ENCODE measurements at places on chromosomes 5 and 9.
A peak's percentile ranks its signal among the peaks of the same experiment; 100 is the strongest.

- DNase-seq: no peak
These were observed 103.1 kb upstream of the ISL1 start for GRCh38 chr5:51279983-51280706.

- DNase-seq: no peak
These were observed 21.1 kb upstream of the LAMC3 start for GRCh38 chr9:130987738-130988399.

GRCh38 chr5:16461026-16461425 is 4.6 kb downstream of the ZNF622 start:
- no peak for DNase-seq

DNA sequence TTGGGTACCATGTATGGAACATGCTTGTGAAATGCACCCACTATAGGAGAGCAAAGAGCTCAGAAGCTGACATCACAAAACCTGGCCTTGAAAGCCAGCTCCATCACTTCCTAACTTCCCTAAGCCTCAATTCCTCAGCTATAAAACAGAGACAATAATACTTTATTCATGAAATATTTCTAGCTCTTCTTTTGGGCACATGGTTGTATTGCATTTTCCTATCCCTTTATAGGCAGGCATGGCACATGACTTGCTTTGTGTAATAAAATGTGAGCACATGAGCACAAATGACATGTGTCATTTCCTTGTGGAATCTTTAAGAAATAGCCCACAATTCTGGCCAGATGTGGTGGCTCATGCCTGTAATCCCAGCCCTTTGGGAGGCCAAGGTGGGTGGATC is 18.5 kb downstream of the ZNF366 start:
- no peak for DNase-seq

- no peak for DNase-seq
These were observed 22.9 kb upstream of the TTLL11 start for GRCh38 chr9:122116040-122116439.

DNA sequence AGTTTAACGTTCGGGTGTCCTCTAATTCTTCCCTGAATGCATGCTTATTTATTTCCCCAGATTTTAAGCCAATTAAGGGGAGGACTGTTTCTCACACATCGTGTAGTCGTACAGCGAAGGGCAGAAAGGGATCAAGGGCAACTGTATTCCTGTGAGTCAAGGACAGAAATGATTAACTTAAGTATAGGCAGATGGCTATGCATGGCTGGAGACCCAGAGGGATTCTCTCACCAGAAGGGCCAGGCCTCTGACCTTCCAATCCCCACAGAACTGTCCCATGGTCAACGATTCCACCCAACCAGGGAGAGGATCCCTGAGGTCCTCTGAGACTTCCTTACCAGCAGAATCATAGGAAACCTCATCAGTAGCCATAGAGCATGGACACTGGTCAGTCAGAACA is 161.8 kb upstream of the MAP1B start:
- DNase-seq: no peak

GRCh38 chr9:35689542-35690293 is at the start of gene TPM2:
Gene TPM2 (minus strand): TSS chr9:35689925. CDS start chr9:35689817, 108 bp downstream.
- DNase-seq: peak; percentile 18

Measured in lung microvascular endothelial cell (primary cell).